Osteoblast (primary cell): ENCODE measurements at places on chromosomes 2 and 18.

GRCh38 chr18:13573750-13574149 lies 152.6 kb downstream of the FAM210A start:
- DNase-seq, result no peak

GRCh38 chr18:77165503-77166188 lies 33.1 kb upstream of the MBP start:
- DNase-seq, result peak; percentile 62

GRCh38 chr18:6624271-6624660 lies 105.2 kb upstream of the ARHGAP28 start:
- peak; percentile 65 for DNase-seq

GRCh38 chr2:105925390-105925789 lies 180.7 kb downstream of the NCK2 start:
- DNase-seq, result no peak

DNA sequence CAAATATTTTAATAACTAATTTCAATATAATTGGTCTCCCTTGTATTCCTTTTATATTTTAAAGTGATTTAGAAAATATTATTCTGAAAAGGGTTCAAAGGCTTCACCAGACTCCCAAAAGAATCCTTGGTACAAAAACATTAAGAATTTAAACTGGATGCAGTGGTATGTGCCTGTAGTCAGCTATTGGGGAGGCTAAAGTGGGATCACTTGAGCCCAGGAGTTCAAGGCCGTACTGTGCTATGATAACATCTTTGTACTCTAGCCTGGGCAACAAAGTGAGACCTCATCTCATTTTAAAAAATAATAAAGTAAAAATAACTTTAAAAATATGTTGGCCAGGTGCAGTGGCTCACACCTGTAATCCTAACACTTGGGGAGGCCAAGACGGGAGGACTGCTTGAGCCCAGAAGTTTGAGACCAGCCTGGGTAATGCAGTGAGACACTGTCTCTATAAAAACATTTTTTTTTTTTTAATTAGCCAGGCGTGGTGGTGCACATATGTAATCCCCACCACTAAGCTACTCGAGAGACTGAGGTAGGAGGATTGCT lies 14.7 kb downstream of the NCL start:
- DNase-seq, result no peak

- DNase-seq, result no peak
Measured at GRCh38 chr18:74197705-74198341, 49.5 kb downstream of the TIMM21 start.

DNA sequence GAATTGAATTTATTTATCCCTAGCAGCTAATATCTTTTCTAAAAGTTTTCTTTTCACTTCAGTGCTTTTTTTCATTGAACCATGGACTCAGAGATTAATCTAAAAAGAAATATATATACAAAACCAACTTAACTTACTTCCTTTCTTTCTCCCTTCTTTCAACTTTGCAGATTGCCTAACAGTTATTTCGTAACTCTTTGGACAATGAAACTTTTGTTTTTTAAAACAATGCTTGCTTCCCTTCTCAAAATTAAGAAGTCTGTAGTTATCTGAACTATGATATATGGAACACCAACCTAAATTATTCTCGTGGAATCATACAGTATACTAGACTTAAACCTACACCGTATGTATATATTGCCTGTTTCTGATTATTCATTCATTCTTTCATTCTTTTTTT lies 62.9 kb downstream of the MIB1 start:
- no peak for DNase-seq

DNA sequence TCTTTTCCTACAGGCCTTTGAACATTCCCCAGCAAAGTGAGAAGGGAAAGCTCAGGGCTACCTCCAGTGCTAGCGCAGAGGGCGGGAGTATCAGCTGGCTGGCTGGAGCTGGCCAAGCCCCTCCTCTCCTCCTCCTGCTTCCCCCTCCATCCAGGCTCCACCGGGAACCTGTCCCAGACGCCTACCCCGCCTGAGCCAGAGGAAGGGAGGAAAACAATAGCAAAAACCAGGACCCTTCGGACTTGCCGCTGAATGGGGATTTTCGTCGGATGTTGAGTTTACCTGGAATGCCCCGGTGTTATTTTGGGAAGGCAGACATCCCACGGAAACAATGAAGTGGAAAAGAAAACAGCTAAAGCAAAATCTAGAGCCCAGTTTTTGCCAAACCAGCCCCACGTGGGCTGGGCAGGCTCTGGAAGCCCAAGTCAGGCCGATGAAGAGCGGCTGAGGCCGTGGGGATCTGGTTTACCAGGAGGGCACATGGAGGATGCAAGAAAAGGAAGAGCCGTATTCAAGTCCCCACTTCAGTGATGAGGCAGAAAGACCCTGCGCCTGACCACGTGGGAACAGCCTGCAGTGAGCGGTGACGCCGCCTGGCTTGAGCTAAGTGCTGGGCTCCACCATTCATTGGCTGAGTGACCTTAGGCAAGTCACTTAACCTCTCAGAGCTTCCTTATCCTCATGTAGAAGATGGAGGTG lies 100.4 kb upstream of the LCLAT1 start:
- no peak for DNase-seq

- DNase-seq, result peak; percentile 25
Measured at GRCh38 chr2:127187081-127187775, 32.9 kb downstream of the CYP27C1 start.

DNA sequence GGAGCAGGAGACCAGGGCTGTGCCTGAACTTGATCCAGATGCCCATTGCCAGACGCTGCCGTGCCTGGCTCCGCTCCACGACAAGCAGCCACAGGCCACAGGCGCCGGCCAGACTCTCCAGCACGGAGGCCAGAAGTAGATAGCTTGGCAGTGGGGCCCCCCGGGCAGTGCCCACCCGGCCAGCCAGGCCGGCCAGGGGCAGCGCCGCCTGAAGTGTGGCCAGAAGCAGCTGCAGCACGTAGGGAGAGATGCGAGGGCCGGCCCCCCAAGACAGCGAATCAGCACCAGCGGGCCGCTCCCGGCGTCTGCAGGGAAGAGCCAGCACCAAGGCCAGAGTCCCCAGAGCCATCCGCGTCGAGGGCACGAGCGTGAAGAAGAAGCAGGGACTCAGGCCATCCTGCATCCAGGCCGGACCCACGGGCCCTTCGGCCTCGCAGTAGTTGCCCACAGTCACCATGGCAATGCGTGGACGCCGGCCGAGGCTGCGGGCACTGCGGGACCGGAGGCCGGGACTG lies 484 bp downstream of the ABCB6 start:
- peak; percentile 98 for DNase-seq

GRCh38 chr2:55844986-55845385 lies 78.6 kb downstream of the EFEMP1 start:
- no peak for DNase-seq

DNA sequence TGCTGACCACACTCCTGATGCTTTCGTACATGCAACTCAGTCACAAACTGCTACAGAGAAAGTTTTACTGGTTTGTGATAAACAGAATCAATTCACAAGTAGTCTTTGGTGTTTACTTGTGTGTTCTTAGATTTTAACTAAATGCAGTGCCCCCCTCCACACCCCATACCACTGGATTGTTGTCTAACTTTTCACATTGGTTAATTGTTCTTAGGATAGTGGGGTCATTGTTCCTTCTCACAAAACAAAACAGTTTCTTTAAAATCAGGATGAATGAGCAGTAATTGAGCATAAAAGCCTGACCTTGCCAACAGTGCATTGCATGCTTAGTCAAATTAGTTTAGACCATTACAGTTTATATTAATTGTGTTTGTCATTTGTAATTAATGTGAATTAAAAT lies 14.1 kb upstream of the PNPT1 start:
- DNase-seq, result no peak

DNA sequence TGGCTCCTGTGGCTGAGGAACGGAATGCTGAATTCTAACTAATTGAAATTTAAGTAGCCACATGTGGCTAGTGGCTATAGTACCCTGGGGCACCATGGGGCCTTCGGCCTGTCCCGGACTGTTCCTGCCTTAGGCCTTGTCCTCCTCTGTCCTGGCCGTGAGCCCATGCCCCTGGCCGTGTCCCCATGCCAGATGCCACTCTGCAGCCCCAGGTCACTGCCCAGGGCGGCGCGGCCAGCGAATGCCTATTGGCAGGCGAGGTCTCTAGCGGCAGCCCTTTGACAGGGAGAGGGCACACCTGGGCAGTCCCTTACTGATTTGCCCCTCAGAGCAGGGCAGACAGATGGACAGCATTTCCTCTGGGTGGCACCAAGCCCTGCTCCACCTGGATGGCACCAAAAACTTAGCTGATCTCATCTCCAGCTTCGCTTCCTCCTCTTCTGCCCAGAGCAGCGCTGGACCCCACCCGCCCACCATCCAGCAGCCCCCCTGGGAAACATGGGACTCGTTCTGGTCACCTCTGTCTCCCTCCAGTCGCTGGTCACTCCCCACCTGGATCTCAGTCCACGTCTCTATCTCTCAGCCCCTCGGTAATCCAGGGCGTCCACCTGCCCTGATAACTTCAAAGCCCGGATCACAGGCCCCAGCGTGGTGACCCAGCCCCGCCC lies 1.1 kb upstream of the DGKD start:
- no peak for DNase-seq

- no peak for DNase-seq
Measured at GRCh38 chr2:219544567-219544966, 739 bp downstream of the TMEM198 start.
